ENCODE measurements at places on chromosomes 5 and 9.

DNA sequence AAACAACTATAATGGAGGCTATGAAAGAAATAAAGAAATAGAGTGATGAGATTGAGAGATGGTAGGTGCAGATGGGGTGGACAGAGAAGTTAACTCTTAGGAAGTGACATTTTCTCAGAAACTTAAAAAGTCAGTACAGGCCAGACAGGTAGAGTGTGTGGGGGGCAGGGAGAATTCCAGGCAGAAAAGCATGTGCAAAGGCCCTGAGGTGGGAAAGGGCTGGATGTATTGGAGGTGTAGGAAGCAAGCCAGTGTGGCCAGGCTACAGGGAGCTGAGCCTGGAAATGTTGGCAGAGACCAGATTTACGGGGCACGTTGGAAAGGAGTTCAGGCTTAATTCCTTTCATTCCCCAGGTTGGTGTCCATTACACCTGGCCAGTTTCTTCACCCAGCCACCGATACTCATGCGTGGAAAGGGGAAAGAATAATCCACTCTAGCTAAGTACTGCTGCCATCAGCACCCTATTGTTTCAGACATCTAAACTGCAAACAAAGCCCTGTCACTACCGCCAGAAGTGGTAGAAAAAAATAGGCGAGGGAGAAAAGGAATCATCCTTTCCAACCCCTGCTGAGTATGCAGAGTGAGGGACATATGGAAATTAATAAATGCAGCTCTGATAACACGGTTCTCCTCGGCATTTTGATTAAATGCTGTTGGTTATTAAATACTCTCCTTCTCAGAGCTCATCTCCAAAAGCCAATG, 116.8 kb upstream of the GPR151 start:
- no peak for DNase-seq

DNA sequence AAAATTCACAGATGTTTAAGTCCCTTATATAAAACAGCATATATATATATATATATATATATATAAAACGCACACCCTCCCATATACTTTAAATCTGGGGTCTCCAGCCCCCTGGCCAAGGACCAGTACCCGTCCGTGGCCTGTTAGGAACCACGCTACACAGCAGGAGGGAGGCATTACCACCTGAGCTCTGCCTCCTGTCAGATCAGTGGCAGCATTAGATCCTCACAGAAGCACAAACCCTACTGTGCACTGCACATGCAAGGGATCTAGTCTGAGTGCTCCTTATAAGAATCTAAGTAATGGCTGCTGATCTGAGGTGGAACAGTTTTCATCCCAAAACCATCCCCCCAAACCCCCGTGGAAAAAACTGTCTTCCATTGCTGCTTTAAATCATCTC, 9.0 kb downstream of the PSIP1 start:
- DNase-seq, result no peak

- no peak for DNase-seq
These were observed 42.0 kb downstream of the VLDLR start for GRCh38 chr9:2663461-2664173.

- no peak for DNase-seq
These were observed 6.2 kb upstream of the TMEM171 start for GRCh38 chr5:73114044-73114688.

DNA sequence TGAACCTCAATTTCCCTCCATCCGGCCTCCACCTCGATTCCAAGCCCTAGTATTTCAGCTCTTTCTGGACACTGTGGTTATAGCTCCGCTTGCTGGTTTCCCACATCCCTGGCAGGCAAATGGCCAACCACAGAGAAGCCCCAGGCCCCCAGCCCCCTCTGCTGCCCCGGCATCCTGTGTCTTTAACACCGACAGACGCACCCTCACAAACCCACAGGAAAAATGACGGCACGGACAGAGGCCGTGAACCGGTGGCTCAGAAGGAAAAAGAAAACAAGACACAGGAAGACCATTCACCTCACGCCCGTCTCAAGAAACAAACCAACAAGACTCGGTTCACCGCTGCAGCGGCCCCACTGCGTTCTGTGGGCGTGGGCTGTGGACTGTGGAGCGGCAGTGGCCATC, 1.5 kb upstream of the CLIC3 start:
- no peak for DNase-seq

- DNase-seq, result no peak
These were observed 19.3 kb upstream of the SMIM32 start for GRCh38 chr5:136212252-136212721.

Data from GM06990 (cell line).